Mucosa of gallbladder (tissue), 1 donor: ENCODE measurements at places on chromosomes 3 and 15.

- no peak for DNase-seq
Observed at GRCh38 chr15:45668386-45668785, 33.6 kb downstream of the SQOR start.

GRCh38 chr3:16595778-16596177, 9.4 kb downstream of the DAZL start:
- no peak for DNase-seq

- DNase-seq = no peak
Observed at GRCh38 chr3:13167064-13167743, 94.0 kb upstream of the IQSEC1 start.

DNA sequence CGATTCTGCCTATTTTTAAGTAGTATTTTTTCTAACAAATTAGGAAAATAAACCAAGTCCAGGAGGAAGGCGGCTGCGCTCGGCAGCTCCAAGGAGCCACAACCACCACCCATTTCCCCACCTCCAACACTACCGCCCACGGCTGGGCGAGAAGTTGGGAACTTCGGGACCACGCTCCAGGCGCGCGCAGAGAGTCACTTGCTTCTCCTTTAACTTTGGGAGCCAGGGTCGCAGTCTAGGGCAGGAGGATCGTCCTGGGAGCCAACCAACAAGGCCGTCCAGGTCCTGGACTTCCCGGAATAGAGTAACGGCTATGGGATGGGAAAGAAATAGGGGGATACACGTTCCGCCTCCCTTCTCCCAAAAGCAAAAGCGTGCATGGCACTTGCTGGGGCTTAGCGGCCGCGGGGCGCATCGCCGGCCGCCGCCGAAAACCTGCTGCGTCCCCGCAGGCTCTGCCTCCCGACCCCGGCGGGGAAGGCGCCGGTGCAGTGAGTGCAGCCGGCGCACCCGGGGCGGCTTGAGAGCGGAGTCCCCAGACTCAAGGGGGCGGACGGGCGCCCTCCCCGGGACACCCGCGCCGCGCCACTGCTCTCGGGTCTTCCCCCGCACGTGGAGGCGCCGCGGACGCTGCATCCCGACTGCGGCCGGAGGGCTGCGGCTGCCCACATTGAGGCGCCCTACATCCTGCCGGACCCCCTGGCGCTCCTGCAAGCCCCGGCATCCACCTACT, 699 bp downstream of the MEGF11 start:
- no peak for DNase-seq

GRCh38 chr3:73706771-73707170, 82.0 kb upstream of the PDZRN3 start:
- DNase-seq = no peak

- no peak for DNase-seq
Observed at GRCh38 chr3:125042725-125043406, 12.9 kb downstream of the HEG1 start.

DNA sequence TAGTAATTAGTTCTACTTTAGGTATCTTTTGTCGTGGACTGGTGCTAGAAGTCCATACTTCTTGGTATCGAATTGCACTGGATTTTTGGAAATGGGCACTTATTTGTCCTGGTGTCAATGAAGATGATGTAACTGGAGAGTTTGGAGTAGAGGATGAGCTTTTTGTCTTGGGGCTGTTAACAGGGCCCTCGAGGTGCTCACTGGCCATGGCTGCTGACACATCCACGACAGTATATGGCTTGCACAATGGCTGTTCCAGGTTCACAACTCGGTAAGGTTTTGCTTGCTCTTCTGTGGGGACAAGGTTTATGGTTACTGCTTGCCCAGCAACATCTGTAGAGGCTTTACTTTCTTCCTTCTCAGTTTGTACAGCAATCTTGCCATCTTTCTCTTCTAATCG, 109.4 kb upstream of the TSPAN3 start:
- no peak for DNase-seq

DNA sequence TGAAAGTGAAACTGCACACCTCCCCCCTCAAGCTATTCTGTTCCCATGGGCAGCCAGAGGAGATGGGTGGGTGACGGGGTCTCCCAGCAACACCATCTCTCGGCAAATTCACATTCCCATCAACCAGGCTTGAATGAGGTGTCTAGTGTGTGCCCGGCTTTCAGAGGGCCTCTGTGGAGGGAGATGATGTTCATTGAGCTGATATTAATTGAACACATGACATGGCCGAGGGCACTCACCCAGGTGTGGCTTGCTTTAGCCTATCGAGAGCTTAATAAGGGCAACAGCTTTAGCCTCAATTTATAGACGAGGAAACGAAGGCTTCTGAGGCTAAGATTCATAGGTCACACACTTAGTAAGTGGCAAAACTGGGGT, 288.0 kb downstream of the UACA start:
- no peak for DNase-seq

- DNase-seq = no peak
Observed at GRCh38 chr15:53359038-53359437, 400.4 kb downstream of the WDR72 start.

DNA sequence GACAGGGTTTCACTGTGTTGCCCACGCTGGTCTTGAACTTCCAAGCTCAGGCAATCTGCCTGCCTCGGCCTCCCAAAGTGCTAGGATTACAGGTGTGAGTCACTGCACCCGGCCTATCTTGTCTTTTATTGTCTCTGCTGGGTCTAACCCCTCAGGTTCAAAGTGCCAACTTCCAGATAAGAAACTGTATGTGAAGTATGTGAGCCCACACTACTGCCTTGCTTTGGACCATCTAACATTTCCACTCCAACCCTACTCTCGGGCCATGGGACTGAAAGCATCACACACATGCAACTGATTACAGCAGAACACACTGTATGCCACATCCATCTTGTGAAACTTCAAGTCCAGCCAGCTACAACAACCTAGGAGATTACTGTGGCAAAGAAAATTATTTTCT, 256.1 kb upstream of the VEPH1 start:
- no peak for DNase-seq

GRCh38 chr15:45242289-45242688, 9.7 kb upstream of the SLC28A2 start:
- no peak for DNase-seq

DNA sequence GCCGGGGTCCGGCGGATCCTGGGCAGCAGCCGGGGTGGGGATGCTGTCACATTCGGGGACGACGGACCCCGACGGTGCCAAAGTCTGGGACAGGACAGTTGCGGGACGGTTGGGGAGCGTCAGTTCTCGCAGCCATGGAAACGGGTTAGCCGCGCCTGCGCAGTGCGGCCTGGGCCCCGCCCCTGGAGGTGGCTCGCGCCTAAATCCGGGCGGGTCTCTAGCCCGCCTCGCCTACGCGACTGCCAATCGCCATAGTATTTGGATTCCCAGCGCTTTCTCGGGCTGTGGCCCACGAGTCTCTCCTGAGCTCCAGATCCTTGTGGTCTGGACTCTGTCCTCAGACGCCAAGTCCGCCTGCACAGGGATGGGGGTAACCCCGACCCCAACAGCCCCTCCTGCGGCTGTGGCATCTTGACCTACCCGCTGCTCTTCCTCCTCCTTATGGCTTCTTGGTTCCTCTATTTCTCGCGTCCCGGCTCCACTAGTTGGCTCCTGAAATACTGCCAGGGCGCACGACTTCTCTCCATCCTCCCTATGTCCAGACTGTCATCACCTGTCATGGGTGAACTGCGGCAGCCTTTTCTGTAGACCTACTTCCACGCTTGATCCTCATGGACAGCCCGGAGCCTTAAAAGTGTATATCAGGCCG, at the start of gene ZMYND10:
TSS of gene ZMYND10 (minus strand) at position 147 of the 649 bp plus-strand sequence. CDS start 153 bp downstream, outside the sequence.
- DNase-seq = no peak

GRCh38 chr15:73750438-73750837, 2.7 kb downstream of the INSYN1 start:
- DNase-seq = no peak

- peak; percentile 16 for DNase-seq
Observed at GRCh38 chr3:54954022-54954421, 26.2 kb upstream of the LRTM1 start.

- no peak for DNase-seq
Observed at GRCh38 chr3:76122007-76122406, 336.7 kb upstream of the ZNF717 start.

- DNase-seq = no peak
Observed at GRCh38 chr3:132254076-132254755, 63.0 kb upstream of the ACP3 start.

DNA sequence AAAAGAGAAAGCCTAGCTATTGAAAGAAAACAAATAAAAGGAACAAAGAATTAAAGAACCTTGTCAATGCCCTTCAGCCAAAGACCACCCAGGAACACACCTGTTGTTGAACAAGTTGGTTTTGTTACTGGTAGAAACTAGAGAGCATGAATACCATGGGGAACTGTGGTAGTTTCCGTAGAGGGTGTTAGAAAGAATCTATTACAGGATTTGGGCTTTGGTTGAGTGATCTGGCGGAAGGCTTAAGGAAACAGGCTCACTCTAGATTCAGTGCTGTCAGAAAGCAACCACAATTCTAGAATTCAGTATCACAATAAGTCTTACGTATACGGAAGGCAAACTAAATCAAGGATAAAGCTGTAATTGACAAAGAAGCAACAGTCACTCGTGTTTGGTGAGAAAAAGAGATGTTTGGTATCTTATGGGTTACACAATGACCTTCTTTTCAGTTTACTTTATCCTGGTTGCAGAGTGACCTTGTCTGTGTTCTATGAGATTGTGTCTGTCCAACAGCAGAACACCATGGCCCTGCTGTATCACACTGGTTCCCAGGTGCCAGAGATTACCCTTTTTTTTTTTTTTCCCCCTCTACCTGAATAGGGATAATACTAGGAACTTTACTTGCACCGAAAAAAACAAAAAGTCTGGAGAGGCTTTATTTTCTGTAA, 265.9 kb downstream of the SHQ1 start:
- no peak for DNase-seq

- peak; percentile 92 for DNase-seq
Observed at GRCh38 chr15:31365655-31366127, 39.1 kb downstream of the KLF13 start.

DNA sequence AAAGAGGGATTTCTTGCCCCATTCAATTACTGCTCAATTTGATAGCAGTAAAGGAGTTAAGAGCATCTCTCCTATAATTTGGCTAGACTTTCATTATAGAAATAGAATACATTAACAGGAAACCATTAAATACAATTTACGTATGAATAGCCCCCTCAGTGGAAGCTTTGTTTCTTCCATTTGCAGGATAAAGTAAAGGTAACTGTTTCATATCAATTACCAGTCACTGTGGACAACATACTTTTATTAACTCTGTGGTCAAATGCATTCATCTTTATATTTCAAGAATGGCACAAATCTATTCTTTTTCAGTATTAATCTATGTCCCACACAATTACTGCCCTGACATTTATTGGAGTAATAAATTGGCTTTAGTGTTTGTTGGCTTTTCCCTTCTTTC, 613.4 kb downstream of the NLGN1 start:
- no peak for DNase-seq

DNA sequence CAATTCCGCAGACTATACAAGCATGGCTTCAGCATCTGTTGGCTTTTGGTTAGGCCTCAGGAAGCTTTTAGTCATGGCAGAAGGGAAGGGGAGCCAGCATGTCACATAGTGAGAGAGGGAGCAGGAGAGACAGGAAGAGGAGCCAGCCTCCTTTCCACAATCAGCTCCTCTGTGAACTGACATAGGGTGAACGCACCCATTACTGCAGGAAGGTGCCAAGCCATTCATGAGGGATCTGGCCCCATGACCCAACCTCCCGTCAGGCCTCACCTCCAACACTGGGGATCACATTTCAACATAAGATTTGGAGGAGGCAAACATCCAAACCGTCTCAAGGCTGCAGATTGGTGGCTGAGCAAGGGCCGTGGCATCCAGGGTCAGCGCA, 106.3 kb downstream of the LRRK1 start:
- DNase-seq = peak; percentile 2

- DNase-seq = no peak
Observed at GRCh38 chr15:65275104-65275727, 11.5 kb downstream of the PARP16 start.

GRCh38 chr3:195820186-195820585, 8.5 kb upstream of the MUC4 start:
- no peak for DNase-seq

GRCh38 chr3:4864503-4864902, 114.7 kb upstream of the BHLHE40 start:
- no peak for DNase-seq

GRCh38 chr3:173938616-173939015, 541.1 kb downstream of the NLGN1 start:
- DNase-seq = no peak

DNA sequence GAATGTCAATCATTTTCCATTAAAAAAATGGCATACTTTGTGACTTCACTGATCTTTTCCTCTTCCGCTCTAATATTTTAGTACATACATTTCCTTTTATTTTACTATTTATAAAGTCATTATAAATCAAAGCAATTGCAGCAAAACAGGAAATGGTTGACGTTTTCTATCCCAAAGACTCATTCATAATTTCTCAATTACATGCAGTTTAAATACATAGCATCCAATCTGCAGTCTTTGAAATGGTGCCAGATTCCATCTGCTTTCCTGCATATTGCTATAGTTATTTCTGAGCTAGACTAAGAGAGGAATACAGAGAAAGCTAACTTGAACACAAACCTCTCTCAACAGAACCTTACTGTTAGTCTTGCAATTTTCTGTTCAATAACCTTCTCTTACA, 179.8 kb downstream of the ZPLD1 start:
- DNase-seq = no peak

- no peak for DNase-seq
Observed at GRCh38 chr3:141368925-141369794, 856 bp downstream of the ZBTB38 start.

- DNase-seq = no peak
Observed at GRCh38 chr15:87570206-87570605, 686.3 kb downstream of the NTRK3 start.

DNA sequence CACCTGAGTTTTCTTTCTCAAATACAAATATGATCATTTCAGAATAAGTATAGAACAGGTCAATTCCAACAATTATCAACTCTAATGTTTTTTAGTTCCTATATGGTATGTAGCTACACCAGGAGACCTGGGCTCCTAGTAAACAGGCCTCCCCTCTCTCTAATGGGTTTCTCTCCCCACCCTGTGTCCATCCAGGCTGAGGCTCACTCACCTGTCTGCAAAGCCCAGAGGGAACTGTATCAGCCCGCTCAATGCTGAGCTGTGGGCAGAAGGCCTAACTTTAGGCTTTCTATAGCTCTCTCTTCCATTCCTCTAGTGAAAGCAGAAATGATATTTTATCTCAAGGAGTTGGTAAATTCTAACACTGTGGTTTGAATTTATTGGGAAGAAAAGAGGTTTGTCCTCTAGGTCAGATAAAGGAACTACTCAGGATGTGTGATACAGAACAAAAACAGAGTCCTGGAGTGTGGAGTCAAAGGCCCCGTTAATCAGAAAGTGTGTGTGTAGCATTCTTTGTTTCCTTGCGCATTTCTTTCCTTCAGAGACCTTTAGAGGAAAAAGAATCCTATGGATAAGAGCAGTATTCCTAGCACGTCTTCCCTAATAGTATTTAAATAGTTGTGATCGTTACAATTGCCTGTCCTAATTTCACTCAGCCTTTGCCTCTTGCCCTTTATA, 408.9 kb downstream of the PYDC2 start:
- DNase-seq = no peak

- no peak for DNase-seq
Observed at GRCh38 chr3:186452517-186452916, 90.5 kb upstream of the DGKG start.

GRCh38 chr15:67024314-67024997, 40.9 kb upstream of the SMAD3 start:
- DNase-seq = peak; percentile 86
